ENCODE measurements at places on chromosomes 16 and 17.

DNA sequence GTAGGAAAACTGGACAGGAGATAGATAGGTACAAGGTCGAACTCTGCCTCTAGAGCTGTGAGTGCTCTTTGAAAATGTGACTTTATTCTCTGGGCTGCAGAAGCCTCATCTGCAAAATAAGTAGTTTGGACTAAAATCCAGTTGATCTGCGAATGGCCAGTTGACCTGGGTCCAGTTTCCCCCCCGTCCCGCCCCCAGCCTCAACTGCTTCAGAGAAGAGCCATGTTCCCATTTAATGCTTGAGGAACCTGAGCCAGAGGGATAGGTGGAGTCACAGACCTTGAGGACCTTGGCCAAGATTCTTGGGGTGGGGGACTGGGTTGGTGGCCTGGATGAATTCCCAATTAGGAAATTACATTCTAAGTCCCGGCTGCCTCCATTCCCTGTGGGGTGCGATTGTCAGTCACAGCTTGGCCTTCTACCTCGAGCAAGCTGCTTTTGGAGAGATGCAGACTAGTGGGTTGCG lies 14.1 kb downstream of the TBX2 start:
- DNase-seq, result no peak

- peak; percentile 63 for DNase-seq
Observed at GRCh38 chr17:1714980-1715802, 5.0 kb upstream of the TLCD2 start.

DNA sequence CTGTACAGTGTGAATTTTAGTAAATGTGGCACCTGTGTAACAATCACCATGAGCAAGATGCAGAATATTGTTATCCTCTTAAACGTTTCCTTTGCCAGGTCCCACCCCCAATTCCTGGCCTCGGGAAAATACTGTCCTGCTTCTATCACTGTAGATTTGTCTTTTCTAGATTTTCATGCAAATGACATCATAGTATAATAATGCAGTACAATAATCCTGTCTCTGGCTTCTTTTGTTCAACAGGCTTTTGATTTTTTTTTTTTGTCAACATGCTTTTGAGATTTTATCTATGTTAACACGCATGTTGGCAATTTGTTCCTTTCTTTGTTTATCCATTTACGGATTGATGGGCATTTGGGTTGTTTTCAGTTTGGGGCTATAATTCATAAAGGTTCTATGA lies 20.4 kb upstream of the HEATR3 start:
- no peak for DNase-seq

DNA sequence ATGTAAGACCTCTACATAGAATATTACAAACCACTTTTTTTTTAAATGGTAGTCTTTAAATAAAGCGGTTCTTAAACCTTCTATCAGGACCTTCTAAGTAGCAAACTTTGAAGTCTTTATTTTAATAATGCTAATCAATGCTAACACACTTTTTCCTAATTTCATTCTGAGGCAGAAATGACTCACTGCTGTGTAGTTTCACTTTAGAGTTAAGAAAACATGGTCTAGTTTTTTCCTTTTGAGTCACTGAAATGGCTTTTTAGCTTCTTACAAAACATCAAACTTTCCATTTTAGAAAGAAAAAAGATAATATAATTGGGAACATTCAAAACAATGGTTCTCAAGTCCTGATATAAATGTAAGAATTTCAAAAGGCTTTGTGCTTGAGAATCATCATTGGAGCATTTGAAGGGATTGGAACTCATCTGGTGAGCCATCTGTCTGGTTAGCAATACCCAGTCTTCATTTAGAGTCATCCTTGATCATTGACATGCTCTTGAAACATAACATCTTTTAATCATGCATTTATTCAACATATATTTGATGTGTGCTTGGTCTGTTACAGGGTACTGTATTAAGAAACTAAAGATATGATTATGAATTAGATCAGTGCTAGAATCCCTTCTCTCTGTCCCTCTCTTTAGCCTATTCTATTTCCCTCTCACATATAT lies 258.3 kb upstream of the MON1B start:
- no peak for DNase-seq

GRCh38 chr16:14180481-14180944 lies 109.4 kb downstream of the MRTFB start:
- no peak for DNase-seq

GRCh38 chr16:76343769-76344168 lies 66.6 kb downstream of the CNTNAP4 start:
- no peak for DNase-seq

GRCh38 chr16:85420501-85421337 lies 192.4 kb upstream of the GSE1 start:
- DNase-seq, result peak; percentile 80

- DNase-seq, result peak; percentile 6
Observed at GRCh38 chr16:58197314-58198012, 443 bp downstream of the CSNK2A2 start.

- no peak for DNase-seq
Observed at GRCh38 chr16:52074133-52074532, 472.8 kb downstream of the TOX3 start.

DNA sequence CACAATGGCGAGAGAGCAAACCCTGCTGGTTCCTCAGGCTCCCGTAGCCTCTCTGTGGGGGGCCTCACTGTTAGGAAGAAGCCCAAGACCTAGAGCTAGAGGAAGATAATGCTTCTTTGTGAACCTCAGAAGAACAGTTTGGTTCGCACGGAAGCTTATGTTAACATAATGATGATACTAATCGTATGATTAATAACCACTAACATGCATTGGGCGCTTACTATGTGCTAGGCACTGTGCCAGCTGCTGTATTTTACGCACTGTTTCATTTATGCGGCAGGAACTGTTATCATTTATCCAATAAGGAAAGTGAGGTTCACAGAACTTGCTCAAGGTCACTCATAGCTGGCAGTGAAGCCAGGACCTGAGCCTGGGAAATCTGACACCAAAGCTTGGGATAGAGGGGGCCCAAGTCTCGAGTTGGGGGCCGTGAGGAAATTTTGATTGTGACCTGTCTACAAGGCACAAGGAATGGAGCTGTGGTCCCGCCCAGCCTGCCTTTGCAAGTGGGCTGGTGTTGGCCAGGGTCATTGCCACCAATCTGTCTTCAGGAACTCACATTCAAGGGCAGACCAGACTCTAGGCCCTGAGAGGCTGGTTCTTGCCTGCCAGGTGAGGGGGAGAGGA lies 6.8 kb downstream of the PRCD start:
- no peak for DNase-seq

DNA sequence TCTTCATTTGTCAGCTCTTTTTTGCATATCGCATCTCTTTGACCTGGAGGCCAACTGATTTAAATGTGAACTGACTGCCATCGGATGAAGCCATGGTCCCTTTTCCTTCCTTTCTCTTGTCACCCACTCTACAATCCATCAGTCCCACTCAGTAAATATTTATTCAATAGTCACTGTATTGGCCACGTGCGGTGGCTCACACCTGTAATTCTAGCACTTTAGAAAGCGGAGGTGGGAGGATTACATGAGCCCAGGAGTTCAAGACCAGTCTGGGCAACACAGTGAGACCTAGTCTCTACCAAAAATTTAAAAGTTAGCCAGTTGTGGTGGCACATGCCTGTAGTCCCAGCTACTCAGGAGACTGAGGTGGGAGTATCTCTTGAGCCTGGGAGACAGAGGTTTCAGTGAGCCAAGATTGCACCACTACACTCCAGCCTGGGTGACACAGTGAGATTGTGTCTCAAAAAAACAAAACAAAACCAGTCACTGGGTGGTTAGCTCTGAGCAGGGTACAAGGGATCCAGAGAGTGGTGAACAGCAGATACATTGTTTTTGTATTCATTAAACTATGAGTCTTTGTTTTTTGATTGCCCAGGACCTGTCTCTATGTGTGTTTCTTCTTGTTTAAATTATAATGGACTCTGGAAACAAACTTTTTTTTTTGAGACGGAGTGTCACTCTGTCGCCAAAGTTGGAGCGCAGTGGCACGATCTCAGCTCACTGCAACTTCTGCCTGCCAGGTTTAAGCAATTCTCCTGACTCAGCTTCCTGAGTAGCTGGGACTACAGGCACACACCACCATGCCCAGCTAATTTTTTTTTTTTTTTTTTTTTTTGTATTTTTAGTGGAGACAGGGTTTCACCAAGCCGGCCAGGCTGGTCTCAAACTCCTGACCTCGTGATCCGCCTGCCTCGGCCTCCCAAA lies 6.9 kb downstream of the PHAF1 start:
- DNase-seq, result no peak

DNA sequence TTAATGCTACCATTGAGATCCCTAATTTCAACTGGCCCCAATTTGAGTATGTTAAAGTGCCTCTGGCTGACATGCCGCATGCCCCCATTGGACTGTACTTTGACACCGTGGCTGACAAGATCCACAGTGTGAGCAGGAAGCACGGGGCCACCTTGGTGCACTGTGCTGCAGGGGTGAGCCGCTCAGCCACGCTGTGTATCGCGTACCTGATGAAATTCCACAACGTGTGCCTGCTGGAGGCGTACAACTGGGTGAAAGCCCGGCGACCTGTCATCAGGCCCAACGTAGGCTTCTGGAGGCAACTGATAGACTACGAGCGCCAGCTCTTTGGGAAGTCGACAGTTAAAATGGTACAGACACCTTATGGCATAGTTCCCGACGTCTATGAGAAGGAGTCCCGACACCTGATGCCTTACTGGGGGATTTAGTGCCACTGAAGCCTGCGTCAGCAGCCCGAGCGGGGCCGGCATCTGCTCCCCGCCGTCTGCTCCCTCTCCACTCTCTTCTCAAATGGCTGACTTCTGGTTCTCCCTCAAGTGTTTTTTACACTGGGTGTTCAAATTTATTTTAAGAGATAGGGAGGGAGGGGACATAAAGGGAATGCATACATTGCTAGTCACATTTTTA lies 22.9 kb downstream of the DUSP14 start:
- DNase-seq, result no peak

GRCh38 chr17:37770631-37771518 lies 26.0 kb upstream of the HNF1B start:
- DNase-seq, result peak; percentile 17

- DNase-seq, result no peak
Observed at GRCh38 chr17:46869296-46869695, 17.9 kb downstream of the WNT9B start.

Measured in activated naive CD4-positive, alpha-beta T cell treated with Interleukin-2 at 50 U/mL for 16 hours (primary cell).